Activated naive CD4-positive, alpha-beta T cell treated with Interleukin-2 at 50 U/mL for 16 hours (primary cell): ENCODE measurements at places on chromosomes 1 and 21.

DNA sequence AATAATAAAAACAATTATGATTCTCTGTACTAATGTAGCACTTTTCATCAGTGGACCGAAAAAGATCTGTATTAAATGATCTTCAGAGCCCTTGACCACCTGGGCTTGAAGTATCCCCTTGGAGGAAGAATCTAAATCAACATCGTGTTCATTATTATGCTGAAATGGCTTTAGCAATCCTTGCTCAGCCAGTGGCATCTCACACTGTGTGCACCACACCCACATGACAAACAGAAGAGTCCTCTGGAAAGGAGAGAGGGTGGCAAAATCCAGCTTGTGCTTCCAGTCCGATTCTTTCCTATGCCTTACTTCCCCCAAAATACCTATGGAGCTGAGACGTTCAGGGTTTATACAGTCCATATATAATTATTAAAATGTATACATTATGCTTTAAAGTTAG lies 318.5 kb upstream of the RUNX1 start:
- no peak for DNase-seq

DNA sequence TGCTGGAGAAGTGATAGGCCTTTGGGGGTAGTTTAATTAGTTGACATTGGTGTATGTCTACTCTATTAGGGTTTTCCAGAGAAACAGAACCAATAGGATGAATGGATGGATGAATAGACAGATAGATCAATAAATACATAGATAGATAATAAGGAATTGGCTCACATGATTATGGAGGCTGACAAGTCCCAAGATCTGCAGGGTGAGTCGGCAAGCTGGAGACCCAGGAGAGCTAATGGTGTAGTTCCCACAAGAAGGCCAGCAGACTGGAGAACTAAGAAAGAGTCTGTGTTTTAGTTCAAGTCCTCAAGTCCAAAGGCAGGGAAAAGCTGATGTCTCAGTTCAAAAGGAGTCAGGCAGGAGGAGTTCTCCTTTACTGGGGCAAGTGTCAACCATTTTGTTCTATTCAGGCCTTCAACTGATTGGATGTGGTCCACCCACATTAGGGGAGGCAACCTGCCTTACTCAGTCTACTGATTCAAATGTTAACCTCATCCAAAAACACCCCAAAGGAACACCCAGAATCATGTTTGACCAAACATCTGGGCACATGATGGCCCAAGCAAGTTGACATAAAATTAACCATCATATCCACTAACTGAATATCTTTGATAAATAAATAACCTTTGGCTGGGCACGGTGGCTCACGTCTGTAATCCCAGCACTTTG lies 4.5 kb upstream of the SDE2 start:
- DNase-seq, result no peak

DNA sequence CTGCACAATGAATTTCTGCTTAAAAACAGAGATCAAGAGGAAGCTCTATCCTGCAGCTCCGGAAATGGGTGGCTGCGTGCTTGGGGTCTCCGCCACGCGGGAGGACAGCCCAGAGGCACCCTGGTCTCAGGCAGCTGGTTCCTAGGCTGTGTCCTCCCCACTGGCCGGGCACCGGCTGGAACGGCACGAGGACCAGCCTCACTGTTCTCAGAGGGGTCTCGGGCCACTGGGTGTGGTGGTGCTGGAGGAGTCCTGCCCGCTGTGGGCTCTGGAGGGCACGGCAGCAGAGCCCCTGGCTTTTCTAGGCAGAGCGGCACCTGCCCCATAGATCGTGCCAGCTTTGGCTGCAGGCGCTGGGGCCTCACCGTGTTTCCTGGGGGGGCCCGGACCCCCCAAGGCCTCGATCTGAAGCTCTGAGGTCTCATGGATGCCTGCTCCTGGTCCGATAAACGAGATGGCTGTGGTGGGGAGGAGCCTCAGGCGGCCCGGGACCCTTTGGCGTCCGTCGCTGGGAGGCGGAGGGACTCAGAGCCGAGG lies 8.2 kb upstream of the RNF223 start:
- DNase-seq, result no peak

GRCh38 chr1:175530622-175531375 lies 212.6 kb downstream of the TNR start:
- DNase-seq, result no peak

DNA sequence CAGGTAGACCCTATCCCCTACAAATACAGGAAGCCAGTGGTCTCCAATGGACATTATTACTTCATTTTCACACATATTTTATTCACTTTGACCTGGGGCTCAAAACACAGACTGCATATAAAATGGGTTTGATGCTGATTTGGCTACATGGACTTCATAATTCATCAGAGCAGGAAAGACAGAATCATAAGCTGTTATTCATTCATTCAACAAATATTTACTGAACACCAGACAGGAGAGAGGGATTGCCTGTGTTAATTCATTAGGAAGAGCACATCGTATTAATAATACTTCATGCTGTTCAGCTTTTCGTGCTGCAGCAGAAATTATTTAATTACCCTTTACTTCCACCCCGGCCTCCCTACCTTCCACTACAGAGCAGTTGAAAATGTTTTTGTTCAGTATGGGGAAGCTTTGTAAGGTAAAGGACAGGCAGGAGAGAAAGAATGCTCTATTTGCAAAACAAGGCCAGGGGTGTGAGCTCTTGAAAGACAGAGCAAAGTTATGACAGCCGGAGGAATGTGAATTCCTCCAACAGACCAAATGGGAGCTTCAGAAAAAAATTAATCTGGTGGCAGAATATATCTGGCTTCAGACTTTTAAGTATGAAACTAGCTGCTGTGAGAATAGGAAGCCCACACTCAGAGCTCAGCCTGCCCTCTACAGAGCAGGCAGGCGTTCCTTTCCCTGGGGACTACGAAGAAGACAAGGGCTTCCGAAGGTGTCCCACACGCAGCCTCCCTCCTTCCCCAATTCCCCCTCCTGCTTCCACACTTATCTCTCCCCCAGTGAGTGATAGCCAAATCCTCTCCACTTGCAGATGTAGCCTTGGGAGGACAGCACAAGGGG lies 58.0 kb downstream of the MDM4 start:
- DNase-seq, result no peak

DNA sequence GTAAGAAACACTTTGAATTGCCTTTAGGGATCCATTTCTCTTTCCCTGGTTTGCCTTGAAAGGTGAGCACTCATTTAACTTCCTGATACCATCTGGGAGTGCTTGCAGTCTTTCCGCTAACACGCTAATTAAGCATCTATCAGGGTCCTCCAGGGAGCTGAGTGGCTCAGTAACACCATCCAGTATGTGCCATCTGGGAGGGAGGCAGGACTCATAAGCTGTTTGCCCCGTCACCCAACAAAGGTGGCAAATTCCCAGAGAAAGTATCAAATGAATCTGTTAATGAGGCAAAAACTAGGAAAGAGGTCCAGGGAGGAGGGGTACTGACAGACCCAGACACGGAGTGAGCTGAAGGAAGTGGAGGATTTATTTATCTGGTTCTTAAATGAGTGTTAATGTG lies 430.9 kb downstream of the HLX start:
- DNase-seq, result no peak

- DNase-seq, result no peak
These were observed 883 bp downstream of the CHODL start for GRCh38 chr21:18245464-18245967.

GRCh38 chr1:161153176-161153575 lies 602 bp upstream of the UFC1 start:
- no peak for DNase-seq

GRCh38 chr1:48775831-48776392 lies 779 bp downstream of the BEND5 start:
- DNase-seq, result no peak

- DNase-seq, result no peak
These were observed 737.6 kb downstream of the PLA2G4A start for GRCh38 chr1:187566354-187566753.

- DNase-seq, result no peak
These were observed 39.8 kb downstream of the TGFBR3 start for GRCh38 chr1:91846007-91846638.

GRCh38 chr1:190429932-190430331 lies 47.7 kb downstream of the BRINP3 start:
- no peak for DNase-seq

GRCh38 chr1:164786980-164787833 lies 228.2 kb downstream of the PBX1 start:
- DNase-seq, result peak; percentile 39

- DNase-seq, result no peak
These were observed 27.9 kb downstream of the HIVEP3 start for GRCh38 chr1:41890825-41891198.

- DNase-seq, result no peak
These were observed 2.4 kb downstream of the VPS13D start for GRCh38 chr1:12232221-12232620.

DNA sequence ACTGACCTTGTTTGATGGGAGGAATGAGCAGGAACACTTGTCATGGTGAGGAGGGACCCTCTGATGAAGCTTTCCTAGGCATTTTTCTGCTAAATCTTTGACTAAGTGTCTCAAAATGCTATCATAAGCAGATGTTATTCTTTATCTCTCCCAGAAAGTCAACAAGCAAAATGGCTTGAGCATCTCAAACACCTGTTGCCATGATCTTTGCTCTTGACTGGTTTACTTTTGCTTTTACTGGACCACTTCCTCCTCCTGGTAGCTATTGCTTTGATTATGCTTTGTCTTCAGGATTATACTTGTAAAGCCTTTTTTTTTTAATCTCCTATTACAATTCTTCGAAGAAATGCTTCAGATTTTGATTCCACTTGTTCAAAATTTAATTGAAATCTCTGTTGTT lies 157.4 kb downstream of the GPR52 start:
- no peak for DNase-seq

DNA sequence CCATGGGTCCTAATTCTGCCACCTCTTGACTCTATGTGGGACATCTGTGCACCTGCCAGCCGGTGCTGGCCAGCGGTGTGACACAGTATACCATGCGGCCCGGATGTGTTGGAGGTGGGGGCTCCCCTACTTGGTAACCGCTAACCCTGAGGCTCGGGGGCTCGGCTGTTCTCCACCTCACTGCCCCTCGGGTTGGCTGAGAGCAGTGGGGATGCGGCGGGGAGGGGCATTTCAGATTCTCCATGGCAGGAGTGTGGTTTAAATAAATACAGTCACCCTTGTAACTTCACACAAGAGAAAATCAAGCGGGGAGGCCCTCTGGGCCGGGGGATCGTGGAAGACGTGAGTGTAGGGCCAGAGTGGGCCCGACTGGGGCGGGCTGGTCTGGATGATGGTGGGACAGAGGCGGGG lies 11.0 kb downstream of the KRTAP10-1 start:
- DNase-seq, result no peak

- no peak for DNase-seq
These were observed 762.9 kb downstream of the LTN1 start for GRCh38 chr21:28229814-28230213.

DNA sequence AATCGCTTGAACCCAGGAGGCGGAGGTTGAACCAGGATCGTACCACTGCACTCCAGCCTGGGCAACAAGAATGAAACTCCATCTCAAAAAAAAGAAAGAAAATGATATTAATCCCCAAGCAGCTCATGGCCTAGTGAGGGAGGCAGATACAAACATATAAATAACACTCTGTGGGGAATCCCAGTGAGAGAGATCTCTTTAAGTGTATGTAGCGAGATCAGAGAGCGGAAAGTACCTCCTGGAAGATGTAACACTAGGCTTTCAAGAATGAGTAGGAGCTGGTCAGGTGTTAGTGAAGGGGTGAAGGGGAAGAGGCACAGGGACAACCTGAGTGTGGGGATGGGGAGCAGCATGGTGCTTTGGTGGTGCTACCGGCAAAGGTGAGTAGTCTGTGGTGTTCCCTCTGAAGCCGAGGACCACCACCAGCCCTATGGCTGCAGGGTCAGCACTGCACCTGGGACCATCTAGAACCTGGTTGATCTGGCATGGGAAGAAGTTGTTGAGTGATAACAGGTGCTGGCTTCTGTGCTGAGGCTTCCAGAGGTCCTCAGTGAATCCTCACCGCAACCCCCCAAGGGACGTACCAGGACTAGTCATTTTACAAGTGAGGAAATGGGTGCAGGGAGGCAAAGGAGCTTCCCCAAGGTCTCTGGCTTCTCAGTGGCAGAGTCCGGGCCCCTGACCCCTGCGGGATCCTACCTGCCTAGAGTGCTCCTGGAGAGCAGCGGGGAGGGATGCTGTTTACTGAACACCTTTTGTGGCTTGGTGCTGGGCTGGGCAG lies 367.6 kb upstream of the VAMP3 start:
- no peak for DNase-seq

DNA sequence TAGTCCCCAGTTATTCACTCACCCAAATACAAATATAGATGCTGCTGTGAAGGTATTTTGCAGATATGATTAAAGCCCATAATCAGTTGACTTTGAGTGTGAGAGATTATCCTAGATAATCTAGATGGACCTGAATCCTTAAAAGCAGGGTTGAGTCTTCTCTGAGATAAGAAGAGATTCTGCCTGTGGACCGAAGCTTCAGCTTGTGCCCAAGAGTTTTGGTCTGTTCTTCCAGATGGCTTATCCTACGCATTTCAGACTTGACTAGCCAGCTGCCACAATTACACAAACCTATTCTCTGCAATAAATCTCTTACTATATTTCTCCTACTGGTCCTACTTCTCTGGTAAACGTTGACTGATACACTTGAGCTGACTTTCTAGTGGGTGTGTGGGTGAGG lies 145.1 kb downstream of the KCNJ6 start:
- DNase-seq, result no peak

GRCh38 chr1:40627987-40628902 lies 37.2 kb downstream of the RIMS3 start:
- DNase-seq, result peak; percentile 21

DNA sequence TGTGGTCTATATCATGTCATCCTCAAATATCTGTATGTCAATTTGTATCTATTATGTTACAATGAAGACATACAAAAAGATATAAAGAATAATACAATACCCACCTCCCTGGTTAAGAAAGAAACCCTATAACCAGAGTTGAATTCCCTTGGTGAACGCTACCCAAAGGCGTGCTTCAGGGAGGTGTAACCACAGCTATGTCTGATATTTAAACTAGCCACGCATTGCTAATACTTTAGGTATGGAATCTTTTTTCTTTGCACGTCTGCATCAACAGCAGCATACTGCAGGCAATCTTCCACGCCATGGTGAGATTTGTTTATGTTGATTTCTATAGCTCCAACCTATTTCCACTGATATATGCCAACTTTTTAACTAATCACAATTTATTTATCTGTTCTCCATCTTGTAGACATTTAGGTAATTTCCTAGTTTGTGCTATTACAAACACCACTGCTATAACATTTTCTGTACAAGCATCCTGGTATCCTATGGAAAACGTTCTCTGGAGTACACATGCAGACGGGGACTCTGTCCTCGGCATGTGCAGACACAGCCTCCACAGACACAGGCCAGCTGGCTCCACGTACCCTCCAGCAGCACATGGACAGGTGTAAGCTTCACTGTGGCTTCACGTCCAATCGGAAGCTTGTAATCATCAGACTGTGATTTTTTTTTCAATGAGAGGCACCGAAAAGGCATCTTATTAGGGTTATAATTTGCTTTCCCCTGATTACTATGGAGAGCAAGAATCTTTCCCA lies 58.5 kb downstream of the HSF2BP start:
- no peak for DNase-seq
